Right ventricle myocardium inferior (tissue), 1 donor: ENCODE measurements at places on chromosomes 4 and X. TPM values are rescaled to one million over a fixed set of nuclear protein-coding genes. Genes with fewer than 3 reads are reported as not detected.
A peak's percentile ranks its signal among the peaks of the same experiment; 100 is the strongest.

- DNase-seq: no peak
These were observed 23.3 kb upstream of the GPR50 start for GRCh38 chrX:151153086-151153485.

DNA sequence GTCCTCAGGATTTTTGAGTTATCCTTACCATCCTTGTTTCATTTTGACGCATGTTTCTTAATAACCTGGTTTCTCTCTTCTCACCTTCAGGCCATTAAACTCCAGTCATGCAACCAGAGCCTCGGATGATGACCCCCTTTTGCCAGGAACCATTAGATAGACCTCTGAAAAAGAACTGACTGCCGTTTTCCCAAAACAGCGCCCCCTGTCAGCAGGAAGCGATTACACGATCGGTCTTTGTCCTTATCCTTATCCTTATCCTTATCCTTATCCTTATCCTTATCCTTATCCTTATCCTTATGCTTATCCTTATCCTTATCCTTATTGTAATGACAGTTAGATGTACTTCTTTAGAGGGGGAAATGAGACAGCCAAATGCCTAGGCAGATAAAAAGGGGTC, 148.4 kb upstream of the ITM2A start:
- no peak for DNase-seq

DNA sequence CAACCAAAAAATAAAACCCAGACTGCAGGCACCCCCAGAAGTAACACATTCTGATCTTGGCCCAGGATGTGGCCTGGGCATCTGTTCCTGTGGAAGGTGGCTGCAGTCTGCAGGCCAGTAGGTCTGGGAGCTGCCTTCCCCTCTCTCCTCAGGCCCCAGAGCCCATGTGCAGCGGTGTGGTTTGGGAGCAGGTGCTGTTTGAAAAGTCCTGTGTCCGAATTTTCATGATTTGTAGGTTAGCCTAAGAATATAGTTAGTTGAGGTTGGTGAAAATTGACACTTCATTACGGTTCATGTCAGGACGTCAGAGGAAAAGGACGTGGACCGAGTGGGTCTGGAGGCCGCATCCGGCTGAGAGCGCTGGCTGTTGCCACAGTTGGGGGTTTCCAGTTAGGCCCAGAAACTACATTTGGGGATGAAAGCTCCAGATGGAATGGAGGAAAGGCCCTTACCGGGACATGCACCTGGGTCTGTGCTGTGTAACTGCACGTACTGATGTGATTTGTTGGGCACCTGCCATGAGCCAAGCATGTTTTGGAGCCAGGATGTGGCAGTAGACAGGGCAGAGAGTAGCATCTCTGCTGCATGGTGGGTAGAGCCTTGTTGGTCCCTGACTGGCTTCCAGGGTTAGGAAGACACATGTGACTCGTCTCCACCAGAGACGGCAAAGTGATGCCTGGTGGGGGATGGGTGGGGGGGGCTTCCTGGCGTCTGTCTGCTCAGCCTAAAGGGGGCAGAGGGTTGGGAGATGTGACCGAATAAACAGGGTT, 21.7 kb upstream of the HGFAC start:
- DNase-seq: peak; percentile 28

DNA sequence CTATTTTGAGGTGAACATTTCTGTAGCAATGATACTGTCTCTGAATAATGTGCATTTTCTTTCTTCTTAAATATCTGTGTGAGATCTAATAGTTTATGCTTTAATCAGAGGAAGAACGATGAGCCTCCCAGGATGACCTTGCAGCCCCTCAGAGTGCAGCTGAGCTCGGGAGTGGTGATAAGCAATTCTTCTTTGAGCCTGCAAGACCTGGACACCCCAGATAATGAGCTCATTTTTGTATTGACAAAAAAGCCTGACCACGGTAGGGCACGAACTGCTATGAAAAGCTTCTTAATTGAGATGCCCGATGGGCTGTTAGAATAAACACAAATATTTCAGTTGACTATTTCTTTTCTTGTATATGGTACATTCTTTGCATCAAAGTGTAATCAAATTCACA, 105.0 kb upstream of the ANXA3 start:
- no peak for DNase-seq

DNA sequence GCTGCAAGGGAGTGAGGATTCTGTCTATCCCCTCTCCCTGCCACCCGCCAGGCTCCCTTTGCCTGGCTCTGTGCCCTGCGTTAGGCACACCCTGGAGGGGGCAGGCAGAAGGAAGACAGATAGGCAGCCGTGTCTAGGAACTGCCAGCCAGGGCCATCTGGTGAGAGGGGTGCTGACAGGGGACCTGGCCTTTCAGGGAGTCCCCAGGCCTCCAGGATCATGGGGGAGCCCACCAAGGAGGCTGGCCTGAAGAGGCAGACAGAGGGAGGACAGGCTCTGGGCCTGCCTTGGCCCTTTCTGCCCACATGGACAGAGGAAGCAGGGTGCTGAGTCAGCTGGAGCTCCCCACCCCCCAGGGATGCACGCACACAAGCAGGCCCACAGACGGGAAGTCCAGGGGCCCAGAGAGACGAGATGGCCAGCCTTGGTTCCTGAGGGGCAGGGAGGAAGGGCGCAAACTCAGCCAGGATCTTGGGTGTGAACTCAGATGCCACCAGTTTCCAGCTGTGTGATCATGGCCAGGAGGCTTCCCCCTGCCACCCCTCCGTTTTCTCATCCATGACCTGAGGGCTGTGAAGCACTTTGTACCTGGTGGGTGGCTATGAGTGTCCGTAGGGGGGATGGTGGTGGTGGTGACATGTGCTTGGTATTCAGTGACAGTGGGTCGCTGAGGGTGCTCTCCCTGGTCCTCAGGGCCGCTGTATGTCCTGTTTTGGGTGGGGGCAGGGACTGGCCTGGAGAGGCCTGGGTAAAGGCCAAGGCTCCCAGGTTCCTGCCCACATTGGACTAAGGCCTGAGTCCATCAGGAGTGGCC, 1.8 kb downstream of the SH3BP2 start:
- DNase-seq: peak; percentile 91

DNA sequence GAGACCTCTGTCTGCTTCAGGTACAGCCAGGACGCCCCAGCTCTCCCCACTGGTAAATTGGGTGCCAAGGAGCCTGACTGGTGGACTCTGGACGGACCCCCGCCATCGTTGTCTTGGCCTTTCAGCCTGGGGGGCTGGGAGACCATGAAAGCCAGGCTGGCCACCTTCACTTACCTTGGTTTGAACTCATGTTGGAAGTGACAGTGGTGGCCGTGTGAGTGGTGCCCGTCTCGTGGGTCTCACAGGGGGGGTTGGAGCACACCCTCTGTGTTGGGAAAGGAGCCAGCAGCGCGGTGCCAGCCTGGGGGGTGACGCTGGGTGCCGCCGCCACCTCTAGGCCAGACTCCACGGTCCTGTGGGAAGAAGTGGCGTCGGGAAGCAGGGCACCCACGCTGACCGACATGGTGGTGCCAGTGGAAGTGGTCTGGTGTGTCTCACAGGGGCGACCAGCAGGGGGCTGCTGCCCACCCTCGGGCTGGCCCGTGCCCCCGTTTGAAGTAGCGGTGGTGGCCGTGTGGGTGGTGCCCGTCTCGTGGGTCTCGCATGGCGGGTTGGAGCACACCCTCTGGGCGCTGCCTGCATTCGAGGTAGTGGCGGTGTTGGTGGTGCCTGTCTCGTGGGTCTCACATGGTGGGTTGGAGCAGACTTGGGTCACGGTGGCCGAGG, 9.6 kb upstream of the RENBP start:
- no peak for DNase-seq

GRCh38 chr4:74087481-74087880, 11.5 kb downstream of the CXCL2 start:
- DNase-seq: no peak

DNA sequence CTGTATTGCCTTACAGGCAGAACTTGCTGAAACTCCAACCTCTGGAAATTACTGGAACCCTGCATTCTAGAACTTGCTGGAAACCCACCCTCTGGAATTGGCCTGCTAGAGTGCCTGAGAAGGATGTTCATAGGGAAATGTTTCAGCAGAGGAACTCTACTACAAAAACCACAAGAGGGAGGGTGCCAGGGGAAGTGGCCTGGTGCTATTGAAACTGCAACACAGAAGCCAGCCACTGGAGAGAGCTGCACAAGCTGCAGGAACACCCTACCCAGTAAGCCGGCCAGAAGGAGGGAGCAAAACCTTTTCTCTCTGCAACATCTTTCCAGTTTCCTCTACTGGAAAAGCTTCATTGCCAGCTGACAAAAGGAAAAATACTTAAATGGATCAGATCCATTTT, 2.5 kb upstream of the BRWD3 start:
- peak; percentile 68 for DNase-seq

- DNase-seq: no peak
These were observed 419.8 kb upstream of the AMOT start for GRCh38 chrX:113260474-113260873.

DNA sequence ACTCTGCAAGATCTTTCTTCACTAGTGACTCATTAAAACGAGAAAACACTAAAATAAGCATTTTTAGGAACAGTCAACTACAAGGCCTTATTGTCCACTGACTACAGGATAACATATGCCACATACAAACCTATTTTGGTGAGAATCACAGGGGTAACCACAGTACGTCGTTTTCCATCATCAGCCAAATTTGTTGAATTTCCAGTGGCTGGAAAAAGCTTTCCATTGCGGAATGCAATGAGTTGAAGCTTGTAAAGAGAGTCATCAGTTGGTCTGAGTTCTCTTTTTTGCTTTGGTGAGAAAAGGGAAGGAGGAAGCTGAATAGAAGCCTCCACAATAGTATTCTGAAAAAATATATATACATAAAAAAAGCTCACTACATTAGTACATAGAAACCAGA, 102.4 kb downstream of the ADGRA3 start:
- DNase-seq: no peak

DNA sequence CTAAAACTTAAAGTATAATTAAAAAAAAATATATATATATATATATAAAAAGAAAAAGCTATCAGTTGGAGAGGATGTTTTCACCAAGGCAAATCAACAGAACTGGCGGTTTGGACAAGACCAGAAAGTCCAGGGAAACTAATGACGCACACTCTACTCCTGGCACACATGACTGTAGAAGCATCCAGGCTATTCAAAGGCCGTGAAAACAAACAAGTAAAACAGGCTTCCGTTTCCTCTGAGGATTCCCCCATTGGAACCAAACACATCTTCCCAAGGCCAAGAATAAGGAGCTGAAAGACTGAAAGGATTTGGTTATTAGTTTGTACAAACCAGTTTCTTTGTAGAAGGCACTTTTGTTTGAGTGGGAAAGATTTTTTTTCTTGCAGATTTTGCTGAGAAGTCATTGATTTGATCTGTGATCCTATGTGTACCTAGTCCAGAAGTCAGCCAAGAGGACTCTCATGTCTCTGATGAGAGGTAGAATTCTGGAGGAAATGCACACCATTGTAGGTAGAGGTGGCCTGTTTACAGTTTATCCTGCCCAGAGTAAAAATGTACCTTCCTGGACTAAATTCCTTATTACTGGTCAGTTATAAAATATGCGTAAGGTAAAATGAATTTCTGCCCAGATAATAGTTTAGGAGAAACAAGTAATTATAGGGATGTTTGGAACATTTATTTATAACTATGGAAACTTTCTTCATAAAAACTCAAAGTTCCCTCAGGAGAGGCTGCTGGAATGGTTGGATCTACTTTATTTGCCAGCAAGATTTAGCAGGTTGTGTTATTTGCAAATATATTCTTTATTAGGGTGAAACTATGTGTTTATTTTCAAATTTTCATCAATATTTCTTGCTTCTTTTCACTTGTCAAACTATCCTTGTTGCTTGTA, 66.5 kb downstream of the DMP1 start:
- DNase-seq: no peak

GRCh38 chrX:20454117-20454516, 187.4 kb upstream of the RPS6KA3 start:
- DNase-seq: no peak

GRCh38 chr4:15836362-15836761, 58.2 kb downstream of the CD38 start:
- DNase-seq: no peak

- DNase-seq: peak; percentile 75
These were observed at the start of gene SOWAHD for GRCh38 chrX:119757979-119758730. SOWAHD (plus strand) TSS chrX:119758588; CDS start chrX:119758668, 80 bp downstream.

DNA sequence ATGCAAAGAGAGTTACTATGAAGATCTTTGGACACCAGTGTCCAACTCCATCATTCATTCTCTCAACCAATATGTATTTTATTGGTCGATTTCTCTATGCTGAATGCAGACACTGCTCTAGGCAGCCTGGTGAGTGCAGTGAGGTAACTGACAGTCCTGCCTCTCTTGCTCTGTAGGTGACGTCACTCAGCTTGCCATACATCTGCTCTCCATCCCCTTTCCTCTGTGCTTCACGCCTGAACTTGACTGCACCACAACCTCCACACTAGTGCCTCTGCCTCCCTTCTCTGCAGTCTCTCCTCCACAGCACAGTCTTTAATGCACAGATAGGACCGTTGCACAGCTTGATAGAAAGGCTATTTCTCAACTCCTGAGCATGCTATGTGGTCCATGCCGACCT, 344.9 kb upstream of the NOCT start:
- DNase-seq: no peak

DNA sequence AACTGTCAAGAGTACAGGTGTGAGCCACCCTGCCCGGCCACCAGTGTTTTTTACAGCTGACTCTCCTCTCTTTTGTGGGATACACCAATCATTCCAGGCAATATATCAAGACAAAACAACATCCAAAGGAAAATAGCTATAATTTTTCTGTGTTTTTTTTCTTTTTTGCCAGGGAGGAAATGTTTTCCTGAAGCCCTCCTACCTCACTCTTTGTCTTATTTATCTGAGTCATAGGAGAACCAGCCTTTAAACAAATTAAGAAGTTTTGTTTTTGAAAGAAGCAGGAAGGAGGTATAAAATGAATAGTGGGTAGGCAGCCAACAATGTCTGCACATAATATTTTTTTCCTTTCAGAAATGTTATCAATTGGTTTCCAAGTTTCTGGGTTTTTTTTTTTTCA, 493.9 kb downstream of the CCSER1 start:
- DNase-seq: no peak

DNA sequence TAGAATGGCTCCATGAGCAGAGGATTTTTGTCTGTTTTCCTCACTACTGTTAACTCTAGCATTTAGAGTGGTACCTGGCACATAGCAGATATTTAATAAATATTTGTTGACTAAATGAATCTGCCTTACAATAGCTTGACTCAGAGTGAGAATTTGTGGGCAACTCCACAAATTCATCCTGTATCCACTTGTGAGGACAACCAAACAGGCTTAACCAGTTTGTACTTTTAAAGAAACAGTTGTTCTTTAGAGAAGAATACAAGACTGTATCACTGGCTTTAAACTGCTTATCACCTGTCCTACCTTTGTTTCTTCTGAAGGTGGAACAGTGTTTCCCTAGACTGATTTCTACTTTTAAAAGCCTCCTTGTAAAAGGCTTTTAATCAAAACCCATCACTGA, 141.3 kb upstream of the SH3RF1 start:
- no peak for DNase-seq

GRCh38 chr4:139611391-139611790, 54.2 kb upstream of the MGST2 start:
- no peak for DNase-seq

The MSANTD1 gene
- 0.51 TPM for total RNA-seq

The CXCL3 gene
- total RNA-seq: 0.16 TPM

The LRIT3 gene
- total RNA-seq: not detected

The GRK4 gene
- 7.7 TPM for total RNA-seq

The GABRG1 gene
- total RNA-seq: not detected

The HSPA4L gene
- 6.2 TPM for total RNA-seq

The TMPRSS11E gene
- not detected for total RNA-seq

The CFAP47 gene
- total RNA-seq: not detected

The GATA1 gene
- total RNA-seq: 0.16 TPM
